ENCODE measurements at places on chromosomes 11 and 22.

- H3K27ac ChIP-seq: no peak overlapping the region
- H3K4me3 ChIP-seq: no peak overlapping the region
- H3K27me3 ChIP-seq: peaks cover 25% of the 10 kb centered on the region
- H3K36me3 ChIP-seq: no peaks in the 10 kb centered on the region
- no peak for DNase-seq
These were observed 72.8 kb downstream of the ARL14EP start for GRCh38 chr11:30395751-30396150.

GRCh38 chr11:79514695-79515094 is 73.9 kb upstream of the TENM4 start:
- no peak overlapping the region for H3K4me3 ChIP-seq
- H3K4me1 ChIP-seq: no peaks in the 10 kb centered on the region
- no peak for DNase-seq
- H3K27ac ChIP-seq: no peak overlapping the region
- H3K27me3 ChIP-seq: no peaks in the 10 kb centered on the region

DNA sequence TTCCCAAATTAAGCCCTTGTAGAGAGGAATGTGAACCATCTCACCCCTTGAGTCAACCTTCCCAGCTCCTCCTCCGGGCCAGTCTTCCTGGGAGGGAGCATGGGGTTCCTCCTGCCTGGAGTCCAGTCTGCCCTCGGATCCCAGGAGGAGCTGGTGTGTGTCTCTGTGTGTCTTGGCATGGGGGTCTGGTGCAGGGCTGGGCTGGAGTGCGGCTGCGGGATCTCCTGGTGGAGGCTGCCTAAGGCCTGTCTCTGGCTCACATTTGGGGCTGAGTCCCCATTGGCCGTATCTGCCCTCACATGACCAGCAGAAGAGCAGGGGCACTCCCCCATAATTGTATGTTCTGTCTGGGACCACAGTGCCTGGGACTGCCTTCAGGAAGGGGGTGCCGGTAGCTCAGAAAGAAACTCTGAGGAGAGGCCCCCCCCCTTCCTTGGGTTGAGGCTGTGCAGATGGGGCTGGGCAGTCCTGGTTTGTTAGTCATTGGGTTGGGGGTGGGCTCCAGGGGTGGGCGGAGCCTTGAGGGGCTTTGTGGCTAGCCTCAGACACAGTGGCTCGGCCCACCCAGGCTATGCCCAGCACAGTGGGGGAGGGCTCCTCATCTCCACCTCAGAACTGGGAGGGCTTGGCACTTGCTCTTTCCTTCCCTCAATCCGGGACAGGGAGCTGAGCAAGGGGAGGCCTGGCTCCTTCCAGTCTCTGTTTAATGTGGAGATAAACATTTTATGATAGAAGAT is 2.9 kb downstream of the C1QTNF5 start:
- peak overlapping the region; percentile 13 for H3K27ac ChIP-seq
- no peaks in the 10 kb centered on the region for H3K36me3 ChIP-seq
- DNase-seq: no peak
- H3K4me3 ChIP-seq: no peak overlapping the region

- no peak overlapping the region for H3K4me3 ChIP-seq
- no peak overlapping the region for H3K27ac ChIP-seq
- no peaks in the 10 kb centered on the region for H3K36me3 ChIP-seq
- no peaks in the 10 kb centered on the region for H3K27me3 ChIP-seq
These were observed 20.9 kb downstream of the TP53AIP1 start for GRCh38 chr11:128921793-128922192.

GRCh38 chr22:42433754-42434682 is 1.8 kb upstream of the NFAM1 start:
- no peaks in the 10 kb centered on the region for H3K36me3 ChIP-seq
- H3K4me1 ChIP-seq: peaks cover 14% of the 10 kb centered on the region
- H3K4me3 ChIP-seq: no peak overlapping the region
- no peaks in the 10 kb centered on the region for H3K27me3 ChIP-seq
- no peak for DNase-seq
- H3K27ac ChIP-seq: no peak overlapping the region

DNA sequence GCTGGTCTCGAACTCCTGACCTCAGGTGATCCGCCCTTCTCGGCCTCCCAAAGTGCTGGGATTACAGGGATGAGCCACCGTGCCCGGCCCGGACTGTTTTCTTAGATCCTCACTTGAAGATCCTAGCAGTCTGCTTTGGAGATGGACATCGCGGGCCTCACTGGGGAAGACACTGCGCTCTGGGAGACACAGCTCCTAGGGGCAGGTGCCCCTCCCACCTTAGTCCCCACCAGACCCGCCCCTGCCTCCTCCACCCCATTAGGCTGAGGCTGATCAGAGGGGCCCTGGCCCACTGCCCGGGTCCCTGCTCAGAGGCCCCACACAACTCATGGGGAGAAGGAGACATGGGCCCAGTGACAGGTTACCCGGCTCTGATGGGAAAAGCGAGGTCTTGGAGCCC is 11.3 kb upstream of the LTO1 start:
- DNase-seq: no peak
- H3K27ac ChIP-seq: no peak overlapping the region
- H3K36me3 ChIP-seq: no peaks in the 10 kb centered on the region
- no peaks in the 10 kb centered on the region for H3K27me3 ChIP-seq

DNA sequence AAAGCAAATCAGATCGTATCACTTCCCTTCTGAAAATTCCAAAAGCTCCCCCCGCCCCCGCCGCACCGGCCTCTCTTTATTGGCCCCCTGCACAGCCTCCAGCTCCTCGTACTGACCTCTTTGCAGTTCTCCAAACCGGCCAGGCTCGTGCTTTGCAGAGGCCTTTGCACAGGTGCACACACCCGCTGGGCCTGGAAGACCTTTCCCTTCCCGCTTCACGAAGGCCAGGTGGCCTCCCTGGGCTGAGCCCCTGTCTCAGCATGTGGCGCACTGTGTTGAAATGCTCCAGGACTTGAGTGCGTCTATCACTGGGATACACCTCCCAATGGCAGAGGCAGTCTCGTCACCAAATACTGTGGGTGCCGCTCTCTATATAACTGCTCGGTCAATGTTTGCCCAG is 13.2 kb upstream of the ADA2 start:
- H3K4me1 ChIP-seq: peaks cover 4% of the 10 kb centered on the region
- no peak overlapping the region for H3K27ac ChIP-seq
- no peak overlapping the region for H3K4me3 ChIP-seq
- no peak for DNase-seq
- no peaks in the 10 kb centered on the region for H3K27me3 ChIP-seq

GRCh38 chr11:69089258-69089657 is 40.5 kb downstream of the TPCN2 start:
- H3K27ac ChIP-seq: 0 out of 2 replicates have a peak overlapping the region, but pooled peaks have one; percentile 13
- H3K27me3 ChIP-seq: no peaks in the 10 kb centered on the region
- H3K36me3 ChIP-seq: peaks cover 7% of the 10 kb centered on the region
- peaks cover 15% of the 10 kb centered on the region for H3K4me1 ChIP-seq
- no peak for DNase-seq
- H3K4me3 ChIP-seq: no peak overlapping the region

DNA sequence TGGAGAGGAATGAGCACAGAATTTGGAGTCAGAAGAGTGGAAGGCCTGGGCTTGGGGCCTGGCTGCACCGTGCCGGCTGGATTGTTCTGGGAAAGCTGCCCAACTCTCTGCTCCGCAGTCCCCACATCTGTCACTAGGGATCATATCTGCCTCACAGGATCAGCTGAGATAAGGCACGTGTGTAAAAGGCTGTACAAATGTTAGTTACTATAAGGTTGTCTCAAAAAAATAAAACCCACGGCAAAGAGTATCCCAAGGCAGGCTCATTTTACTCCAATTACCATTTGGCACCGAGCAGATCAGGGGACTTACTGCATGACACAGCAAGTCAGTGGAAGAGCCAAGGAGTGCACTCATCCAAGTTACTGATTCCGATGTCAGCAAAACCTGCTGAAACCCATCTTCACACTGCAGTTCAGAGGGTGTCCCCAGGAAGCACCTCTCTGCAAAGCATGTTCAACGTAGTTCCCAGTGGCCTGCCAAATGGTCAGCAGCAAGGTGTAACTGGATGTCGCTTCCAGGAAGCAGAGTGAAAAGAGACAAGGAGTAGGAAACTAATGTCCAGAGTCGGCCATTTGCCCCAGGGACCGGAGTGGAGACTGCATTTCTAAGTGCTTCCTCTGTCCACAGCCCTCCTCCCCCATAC is 18.1 kb upstream of the MRTFA start:
- H3K27ac ChIP-seq: no peak overlapping the region
- peaks cover 8% of the 10 kb centered on the region for H3K4me1 ChIP-seq
- no peaks in the 10 kb centered on the region for H3K36me3 ChIP-seq
- no peak for DNase-seq
- no peaks in the 10 kb centered on the region for H3K27me3 ChIP-seq

DNA sequence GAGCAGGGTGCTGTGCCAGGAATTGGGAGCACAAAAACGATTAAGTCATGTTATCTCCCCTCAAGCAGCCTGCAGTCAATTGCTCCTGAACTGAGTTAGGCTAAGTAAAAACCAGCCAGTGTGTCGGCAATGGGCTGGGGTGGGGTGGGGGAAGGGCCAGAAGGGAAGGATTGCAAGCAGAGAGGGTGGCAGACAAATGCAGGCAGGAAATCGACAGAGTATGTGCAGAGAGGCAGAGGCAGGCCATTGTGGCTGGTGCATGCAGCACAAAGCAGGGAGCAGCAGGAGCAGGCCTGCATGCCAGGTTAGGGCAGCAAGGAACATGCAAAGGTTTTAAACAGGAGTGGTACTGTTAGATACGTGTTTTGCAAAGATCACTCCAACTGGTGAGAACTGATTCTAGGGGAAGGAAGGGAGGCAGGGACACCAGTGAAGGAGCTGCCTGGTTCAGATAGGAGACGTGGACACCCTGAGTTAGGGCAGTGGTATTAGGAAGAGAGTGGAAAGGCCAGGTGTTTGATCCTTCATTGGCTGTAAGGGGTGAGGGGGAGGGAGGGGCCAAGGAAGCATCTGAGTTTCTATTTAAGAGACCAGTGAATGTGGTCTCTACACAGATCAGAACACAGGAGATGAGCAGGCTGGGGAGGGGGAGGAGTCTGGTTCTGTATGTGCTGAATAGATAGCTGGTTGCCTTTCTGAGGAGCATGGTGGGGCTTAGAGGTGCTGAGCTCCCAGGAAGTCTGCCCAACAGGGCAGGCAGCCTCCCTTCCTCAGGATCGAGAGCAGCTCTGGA is 70.8 kb upstream of the PHOX2A start:
- no peaks in the 10 kb centered on the region for H3K27me3 ChIP-seq
- H3K4me1 ChIP-seq: no peaks in the 10 kb centered on the region
- no peak overlapping the region for H3K4me3 ChIP-seq
- peaks cover 3% of the 10 kb centered on the region for H3K36me3 ChIP-seq

DNA sequence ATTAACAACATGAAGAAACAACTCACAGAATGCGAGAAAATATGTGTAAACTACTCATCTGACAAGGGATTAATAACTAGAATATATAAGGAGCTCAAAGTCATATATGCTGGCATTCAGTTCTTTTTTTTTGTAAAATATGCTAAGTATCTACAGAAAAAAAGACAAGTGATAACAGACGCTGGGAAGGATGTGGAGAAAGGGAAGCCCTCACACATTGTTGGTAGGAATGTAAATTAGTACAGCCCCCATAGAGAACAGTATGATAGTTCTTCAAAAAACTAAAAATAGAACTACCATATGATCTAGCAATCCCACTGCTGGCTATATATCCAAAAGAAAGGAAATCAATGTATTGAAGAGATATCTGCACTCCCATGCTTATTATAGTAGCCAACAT is 13.8 kb downstream of the GAB2 start:
- H3K27me3 ChIP-seq: no peaks in the 10 kb centered on the region
- H3K36me3 ChIP-seq: no peaks in the 10 kb centered on the region
- DNase-seq: no peak
- H3K27ac ChIP-seq: no peak overlapping the region
- H3K4me3 ChIP-seq: no peak overlapping the region

DNA sequence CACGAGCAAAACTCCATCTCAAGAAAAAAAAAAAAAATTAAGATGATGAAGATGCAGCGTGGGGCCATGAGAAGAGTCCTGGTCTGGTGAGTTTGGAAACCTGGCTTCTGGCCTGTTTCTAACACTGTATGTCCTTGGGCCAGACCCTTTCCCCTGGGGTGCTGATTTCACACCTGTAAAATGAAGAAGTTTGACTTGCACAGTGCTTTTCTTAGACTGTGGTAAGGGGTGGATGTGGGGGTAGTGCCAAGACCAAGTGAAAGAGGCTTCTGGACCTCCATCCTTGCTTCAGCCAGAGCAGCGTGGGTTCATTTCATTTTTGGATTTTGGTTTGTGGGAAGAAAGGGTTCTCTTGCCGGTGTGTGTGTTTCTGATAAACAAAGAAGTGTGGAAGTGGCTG is 42.1 kb downstream of the PTPRJ start:
- H3K27ac ChIP-seq: no peak overlapping the region
- H3K27me3 ChIP-seq: no peaks in the 10 kb centered on the region
- no peaks in the 10 kb centered on the region for H3K4me1 ChIP-seq
- no peak overlapping the region for H3K4me3 ChIP-seq

DNA sequence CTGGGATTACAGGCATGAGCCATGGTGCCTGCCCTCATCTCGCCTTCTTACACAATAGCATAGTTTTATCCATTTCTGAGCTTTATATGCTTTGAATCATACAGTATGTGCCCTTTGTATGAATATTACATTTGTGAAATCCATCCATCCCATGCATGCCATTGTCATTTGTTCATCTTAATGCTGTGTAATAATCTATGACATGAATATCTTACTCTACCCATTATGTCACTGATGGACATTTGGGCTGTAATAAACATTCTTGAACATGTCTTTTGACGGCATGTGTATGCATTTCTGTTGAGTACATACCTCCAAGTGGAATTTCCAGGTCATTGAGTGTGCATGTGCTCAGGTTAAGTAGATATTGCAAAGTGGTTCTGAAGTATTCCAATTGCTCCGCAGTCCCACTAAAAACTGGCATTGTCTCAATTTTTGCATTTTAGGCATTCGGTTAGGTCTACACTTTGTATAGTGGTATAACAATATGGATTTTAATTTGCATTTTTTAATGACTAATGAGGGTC is 339.3 kb upstream of the SYN3 start:
- no peak overlapping the region for H3K27ac ChIP-seq
- no peaks in the 10 kb centered on the region for H3K4me1 ChIP-seq
- H3K4me3 ChIP-seq: no peak overlapping the region
- no peak for DNase-seq
- H3K27me3 ChIP-seq: no peaks in the 10 kb centered on the region

DNA sequence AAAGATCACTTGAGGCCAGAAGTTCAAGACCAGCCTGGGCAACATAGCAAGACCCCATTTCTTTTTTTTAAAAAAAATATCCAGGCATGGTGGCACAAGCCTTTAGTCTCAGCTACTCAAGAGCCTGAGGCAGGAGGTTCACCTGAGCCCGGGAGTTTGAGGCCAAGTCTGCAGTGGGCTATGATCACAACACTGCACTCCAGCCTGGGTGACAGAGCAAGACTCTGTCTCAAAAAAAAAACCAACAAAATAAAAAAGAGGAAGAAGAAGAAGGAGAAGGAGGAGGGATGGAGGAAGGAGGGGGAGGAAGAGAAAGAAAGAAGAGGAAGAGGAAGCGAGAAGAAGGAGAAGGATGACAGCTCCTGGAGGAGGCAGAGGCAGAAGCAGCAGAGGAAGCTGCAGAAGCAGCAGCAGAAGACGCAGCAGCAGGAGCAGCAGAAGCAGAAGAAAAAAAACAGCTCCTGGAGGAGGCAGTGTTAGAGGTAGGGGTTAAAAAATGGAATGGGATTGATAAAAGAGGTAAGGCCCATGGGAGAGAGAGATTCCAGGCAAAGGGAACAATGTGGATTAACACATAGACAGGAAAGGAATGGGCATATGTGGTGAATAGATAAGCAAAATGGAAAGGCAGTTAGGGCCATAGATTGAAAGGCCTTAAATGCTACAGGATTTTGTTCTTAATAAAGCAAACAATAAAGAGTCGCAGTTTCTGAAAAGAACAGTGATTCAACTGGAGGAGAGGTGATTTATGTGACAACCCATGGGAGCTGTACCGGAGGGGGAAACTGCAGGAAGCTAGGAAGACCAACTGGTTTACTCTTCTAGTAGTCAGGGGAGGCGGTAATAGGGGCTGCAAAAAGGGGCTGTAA is 10.9 kb downstream of the PRCP start:
- H3K27me3 ChIP-seq: no peaks in the 10 kb centered on the region
- DNase-seq: no peak
- no peak overlapping the region for H3K4me3 ChIP-seq
- H3K36me3 ChIP-seq: no peaks in the 10 kb centered on the region

All from HCT116 (cell line).